CD8-positive, alpha-beta memory T cell (primary cell): ENCODE measurements at places on chromosomes 7 and 10. TPM values are rescaled to one million over a fixed set of nuclear protein-coding genes. Genes with fewer than 3 reads are reported as not detected.

The CHST15 gene
- 0.24 TPM for total RNA-seq

DNA sequence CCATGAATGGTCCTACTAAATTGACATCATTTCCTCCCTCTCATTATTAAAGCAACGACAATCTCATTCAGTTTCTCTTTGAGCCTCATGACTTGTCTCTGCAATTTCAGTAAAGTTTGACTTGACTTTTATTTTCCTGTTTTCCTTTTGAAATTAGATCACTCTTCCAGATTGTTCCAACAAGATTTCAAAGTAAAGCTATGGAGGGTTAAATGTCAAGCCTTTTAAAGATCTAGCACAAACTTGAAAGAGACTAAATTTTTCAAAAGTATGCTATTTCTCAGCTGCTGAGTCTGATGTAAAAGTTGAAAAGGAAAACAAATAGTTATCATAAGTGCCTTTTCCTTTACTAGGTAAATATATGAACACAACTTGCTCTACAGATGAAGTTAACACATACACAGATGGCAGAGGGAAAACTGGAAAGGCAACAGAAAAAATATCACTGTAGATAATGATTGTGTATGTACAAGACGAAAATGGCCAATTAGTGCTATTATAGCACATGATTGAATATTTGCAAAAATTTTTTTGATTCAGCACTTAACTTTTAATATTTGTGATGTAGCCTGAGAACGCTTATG is 200.6 kb downstream of the WDR11 start:
- no peak for DNase-seq

The STEAP1B gene
- not detected for total RNA-seq

DNA sequence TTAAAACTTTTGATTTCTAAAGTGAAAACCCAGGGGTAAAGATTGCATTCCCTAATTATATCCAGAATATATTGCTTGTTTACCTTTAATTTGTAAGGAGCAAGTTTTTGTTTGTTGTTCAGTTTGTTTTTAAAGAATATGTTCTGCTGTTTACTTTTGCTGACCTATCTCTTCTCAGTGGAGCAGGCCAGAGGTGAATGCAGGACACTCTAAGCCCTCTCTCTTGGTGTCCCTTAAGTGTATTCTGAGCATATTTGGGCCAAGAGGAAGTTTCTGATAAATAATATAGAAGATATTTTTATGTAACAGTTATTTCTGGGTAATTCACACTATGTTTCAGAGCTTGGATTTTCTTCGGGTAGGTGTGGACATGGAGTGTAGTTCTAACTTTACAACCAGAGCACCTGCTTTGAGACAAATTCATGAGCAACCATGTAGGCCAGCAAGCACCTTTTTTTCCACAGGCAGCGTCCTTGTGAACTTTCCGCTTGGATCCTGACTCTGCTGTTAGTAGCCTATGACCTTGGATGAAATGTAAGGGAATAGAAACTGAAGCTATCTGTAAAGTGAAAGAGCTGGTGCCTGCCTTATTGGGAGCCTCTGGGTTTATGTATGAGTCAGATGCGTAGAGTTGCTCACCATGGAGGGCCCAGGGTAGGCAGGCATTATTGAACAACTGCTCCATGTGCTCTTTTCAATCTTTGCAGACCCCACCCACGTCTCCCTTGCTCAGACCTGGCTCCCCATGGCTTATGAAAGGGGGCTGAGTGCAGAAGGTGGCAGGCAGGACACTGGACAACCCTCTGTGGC is 16.1 kb downstream of the OGDH start:
- DNase-seq, result no peak

The NUPR2 gene
- total RNA-seq, result not detected
